ENCODE measurements at places on chromosomes 16 and 17.

DNA sequence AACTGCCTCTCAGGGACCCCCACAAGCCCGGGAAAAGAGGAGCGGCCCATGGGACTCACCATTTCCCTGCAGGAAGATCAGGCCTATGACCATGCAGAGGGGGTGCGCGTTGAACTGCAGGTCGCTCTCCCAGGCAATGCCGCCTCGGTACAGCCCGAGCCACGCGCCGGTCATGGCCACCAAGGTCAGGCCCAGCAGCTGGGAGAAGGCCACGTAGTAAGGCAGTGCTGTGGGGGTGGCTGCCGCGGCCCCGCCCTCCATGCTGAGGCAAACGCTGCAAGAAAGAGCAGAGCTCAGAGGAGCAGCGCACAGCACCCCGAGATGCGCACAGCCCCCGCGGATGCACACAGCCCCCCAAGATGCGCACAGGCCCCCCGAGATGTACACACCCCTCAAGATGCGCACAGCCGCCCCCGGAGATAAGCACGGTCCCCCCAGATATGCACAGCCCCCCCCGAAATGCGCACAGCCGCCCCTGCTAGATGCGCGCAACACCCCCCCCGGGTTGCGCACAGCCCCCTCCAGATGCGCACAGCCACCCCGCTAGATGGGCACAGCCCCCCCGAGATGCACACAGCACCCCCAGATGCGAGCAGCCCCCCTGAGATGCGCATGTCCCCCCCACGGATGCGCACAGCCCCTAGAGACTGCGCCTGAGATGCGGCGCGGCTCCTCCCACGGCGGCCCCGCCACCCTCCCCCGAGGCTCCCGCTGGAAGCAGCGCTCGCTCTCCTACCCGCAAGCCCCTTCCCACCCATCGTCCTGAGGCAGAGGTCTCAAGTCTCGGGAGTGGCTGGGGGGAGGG lies 8.6 kb downstream of the CYB561 start:
- DNase-seq, result no peak

GRCh38 chr16:61969077-61969382 lies 67.2 kb downstream of the CDH8 start:
- DNase-seq, result no peak

DNA sequence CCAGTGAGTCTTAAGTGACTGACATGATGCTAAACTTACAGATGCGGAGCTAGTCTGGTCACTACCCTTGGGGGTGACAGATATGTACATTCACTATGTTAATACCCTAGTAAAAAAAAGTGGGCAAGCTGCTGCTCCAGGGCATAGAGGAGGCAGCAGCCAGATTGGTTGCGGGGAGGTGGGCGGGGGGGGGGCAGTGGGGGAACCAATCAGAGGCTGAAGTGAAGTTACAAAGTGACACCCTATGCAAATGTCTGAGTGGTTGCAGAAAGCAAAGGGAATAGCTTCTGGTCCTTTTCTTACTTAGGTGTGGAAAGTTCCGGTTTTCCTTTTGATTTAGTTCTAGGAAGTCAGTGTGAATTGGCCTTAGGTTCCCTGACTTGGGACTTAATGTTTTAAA lies 12.1 kb downstream of the NDEL1 start:
- DNase-seq, result no peak

- no peak for DNase-seq
Observed at GRCh38 chr16:1377406-1378010, 25.8 kb downstream of the GNPTG start.

- DNase-seq, result no peak
Observed at GRCh38 chr16:89720551-89720812, 216 bp downstream of the VPS9D1 start.

GRCh38 chr16:79599256-79599836 lies 1.2 kb downstream of the MAF start:
- DNase-seq, result peak; percentile 16

GRCh38 chr17:29003289-29003688 lies 2.5 kb downstream of the SEZ6 start:
- no peak for DNase-seq

All from prostate gland (tissue), 2 donors.